ENCODE measurements at places on chromosomes 3 and 15.

- DNase-seq: no peak
Observed at GRCh38 chr15:35061825-35062737, 23.0 kb downstream of the NANOGP8 start.

DNA sequence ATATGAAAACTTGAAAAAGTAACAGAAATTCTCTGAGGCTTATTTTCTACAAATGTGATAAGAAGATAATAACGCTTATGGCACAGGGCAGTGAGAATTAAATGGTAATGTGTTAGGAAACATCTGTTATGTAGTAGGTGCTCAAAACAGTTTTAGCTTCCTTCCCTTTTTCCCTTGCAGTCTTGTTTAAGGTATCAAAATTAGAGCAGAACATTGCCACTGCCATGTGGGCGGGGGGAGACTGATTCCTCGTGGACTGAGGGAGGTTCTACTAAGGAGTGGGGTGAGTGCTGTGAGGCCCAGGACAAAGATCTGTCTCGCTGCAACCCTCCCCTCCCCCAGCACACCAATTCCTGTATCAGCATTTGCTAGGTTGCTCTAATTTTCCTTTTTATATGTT, 702.4 kb downstream of the TUSC7 start:
- no peak for DNase-seq

DNA sequence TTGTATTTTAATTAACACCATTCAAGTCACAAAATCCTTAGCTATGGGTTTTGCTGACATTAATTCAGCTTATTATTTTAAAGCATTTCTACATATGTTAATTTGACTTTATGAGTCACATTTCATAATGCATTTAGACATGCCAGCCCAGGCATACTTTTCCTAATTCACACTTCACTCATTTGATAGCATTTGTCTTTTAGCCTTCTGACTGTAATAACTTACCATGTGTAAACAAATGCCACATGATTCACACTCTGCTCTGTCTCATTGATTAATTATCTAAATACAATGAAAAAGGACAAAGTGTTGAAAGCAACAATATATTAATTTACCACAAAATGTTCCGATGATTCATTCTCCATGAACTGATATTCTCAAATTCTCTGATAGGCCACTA, 927.8 kb upstream of the EPHA6 start:
- DNase-seq: no peak

DNA sequence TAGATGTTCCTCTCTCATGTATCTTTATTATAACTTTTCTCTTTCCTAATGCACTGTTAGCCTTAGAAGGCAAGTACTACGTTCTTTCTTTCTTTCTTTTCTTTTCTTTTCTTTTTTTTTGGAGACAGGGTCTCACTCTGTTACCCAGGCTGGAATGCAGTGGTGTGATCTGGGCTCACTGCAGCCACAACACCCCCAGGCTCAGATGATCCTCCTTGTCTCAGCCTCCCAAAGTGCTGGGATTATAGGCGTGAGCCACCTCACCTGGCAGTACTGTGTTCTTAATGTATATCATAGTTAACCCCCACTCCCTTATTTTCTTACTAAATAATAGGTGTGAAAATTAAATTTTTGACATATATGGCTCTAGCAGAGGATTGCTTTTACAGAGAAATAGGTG, 23.1 kb downstream of the IQGAP1 start:
- DNase-seq: no peak

GRCh38 chr15:38254051-38254883, 1.6 kb downstream of the SPRED1 start:
- DNase-seq: no peak

DNA sequence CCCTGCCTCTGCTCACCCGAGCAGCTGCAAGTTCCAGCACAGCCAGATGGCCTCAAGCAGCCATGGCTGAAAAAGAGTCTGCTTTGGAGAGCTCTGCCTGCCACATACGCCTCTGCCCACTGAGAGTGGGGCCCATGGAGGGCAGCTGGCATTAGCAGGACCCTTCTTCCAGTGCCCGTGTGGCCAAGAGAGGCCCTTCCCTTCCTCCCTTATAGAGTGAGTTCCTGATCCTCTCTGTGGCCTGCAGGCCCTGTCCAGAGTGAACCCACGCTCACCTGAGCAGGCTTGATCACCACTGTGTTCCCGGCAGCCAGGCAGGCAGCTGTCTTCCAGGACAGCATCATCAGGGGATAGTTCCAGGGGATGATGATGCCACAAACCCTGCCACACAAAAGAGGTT, 41.4 kb upstream of the SLC41A3 start:
- no peak for DNase-seq

DNA sequence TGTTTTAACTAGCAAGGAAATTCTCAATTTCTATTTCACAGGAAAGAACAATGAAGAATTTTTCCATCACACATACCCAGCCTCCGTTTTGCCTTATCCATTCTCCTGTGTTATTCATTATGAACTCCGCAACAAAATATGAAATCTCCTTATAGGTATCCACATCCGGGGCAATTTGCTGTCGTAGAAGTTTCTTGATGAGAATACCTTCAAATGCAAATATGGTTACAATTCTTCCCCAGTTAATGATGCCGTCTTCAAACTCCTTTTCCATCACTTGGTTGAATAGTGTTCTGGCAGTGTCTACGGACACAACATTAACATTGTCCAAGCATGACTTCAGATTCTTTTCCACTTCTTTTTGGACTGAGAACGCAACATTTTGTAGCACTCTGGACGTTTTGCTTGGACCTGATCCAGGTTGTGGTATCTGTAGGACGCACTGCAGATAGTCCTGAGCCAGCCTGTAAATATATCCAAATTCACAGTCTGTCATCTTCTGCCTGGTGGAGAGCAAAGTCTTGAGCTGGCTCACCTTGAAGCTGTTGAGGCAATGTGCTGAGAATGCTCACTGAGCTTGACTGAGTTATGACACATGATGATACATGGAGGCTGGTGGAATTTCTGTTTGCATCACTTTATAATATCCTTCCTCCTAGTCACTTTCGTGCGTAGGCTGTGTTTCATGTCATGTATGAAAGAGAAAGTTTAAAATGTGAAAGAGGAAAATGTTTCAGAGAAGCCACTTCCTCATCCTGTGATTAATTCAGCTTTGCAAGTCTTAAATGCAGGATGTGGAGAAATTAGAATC, at the start of gene BCL2A1:
Gene BCL2A1 (minus strand): TSS at position 573 of the 811 bp plus-strand sequence. CDS start 77 bp downstream, at position 496.
- no peak for DNase-seq

DNA sequence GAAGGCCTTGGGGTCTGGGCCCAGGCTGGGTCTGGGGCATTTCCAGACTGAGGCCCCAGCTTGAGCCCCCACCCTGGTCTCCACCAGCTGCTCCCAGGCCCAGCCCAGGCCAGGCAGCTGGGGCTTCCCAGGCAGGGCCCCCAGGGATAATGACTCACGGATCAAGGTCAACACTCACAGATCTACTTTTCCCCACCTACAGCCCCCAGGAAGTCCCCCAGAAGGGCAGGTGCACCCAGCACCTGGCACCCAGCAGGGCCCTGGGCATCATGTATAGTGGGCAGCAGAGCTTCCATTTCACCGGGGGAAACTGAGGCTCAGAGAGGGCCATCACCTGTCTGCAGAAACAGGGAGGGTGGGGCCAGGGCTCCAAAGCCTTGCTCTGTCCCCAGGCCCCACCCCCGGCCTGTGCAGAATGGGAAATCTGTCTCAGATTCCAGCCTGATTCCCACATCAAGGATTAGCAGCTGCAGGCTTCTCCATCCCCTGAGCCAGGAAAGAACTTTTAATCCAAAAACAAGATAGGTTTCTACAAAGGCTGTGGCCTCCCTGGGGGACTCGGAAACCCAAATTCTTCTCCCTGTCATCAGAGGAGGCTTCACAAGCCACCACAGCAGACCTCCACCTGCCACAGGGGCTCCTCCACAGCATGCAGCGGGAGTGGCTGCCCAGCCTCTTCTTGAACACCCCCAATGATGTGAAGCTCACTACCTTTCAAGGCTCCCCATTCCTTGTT, 49.8 kb downstream of the IQSEC1 start:
- DNase-seq: no peak

DNA sequence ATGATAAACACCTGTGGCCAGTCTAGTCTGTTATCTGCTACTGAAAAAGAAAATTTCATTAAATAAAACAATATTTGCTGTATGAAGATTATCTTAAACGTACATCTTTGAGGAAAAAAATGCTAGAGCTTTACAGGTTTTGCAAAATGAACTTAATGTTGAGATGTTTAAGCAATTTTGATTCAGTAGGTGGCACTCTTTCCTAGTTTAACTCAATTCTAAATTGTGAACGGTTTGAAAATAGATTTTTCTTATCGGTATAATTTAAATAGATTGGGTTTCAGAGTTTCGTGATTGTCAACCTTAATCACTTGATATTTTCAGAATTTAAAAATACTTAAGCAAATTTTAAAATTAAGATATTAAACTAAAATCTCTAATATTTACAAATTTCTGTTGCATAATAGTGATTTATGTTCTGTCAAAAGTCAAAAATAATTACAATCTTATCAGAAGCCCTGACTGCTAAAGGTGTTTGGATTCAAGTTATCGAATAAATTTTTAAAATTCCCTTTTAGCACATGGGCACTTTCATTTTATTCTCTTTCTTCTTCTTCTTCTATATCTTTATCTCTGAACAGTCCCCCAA, 7.0 kb upstream of the RNF111 start:
- DNase-seq: no peak

- no peak for DNase-seq
Observed at GRCh38 chr3:144859161-144859560, 887.5 kb downstream of the DIPK2A start.

GRCh38 chr3:89186456-89186855, 79.0 kb downstream of the EPHA3 start:
- DNase-seq: no peak

DNA sequence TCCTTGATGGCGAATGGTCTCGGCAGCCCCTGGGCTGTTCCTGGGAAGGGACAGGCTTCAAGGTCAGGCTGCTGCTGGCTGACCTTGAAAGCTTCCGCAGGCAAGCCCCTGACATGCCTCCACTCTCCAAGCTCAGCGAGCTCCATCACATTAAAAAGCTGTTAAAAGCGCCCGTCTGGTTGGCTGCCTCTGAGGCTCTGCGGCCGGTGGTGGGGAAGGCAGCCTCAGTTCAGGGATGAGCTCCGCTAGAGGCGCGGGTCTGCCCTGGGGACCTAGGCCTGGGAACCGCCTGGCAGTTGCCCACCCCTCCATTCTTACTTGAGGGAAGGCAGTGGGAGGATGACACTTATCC, 103.8 kb downstream of the LINGO1 start:
- no peak for DNase-seq

- DNase-seq: no peak
Observed at GRCh38 chr15:81507831-81508230, 133.8 kb upstream of the TMC3 start.

DNA sequence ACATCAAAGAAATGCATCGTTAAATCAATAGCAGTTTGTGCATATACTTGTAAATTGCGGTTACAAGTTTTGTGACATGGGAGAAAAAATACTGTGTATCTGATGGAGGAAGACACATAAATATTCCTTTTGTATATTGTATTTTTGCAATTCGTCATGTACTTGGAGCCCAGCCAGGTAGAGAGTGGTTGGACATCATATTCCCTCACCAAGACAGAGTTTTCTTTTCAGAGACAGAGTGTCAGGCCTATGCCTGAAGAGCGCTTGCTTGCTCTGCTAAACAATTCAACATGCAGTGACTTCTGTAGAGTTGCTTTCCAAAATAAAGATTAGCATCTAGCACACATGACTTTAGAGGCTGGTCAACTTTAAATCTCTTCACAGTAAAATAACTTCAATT, 24.8 kb upstream of the MEIS2 start:
- no peak for DNase-seq

- no peak for DNase-seq
Observed at GRCh38 chr15:66702035-66702786, at the start of gene SMAD6. Gene SMAD6 (plus strand): TSS chr15:66702236. CDS start chr15:66703259, 1,023 bp downstream.

GRCh38 chr15:92904722-92905571, 4.8 kb downstream of the CHD2 start:
- no peak for DNase-seq

DNA sequence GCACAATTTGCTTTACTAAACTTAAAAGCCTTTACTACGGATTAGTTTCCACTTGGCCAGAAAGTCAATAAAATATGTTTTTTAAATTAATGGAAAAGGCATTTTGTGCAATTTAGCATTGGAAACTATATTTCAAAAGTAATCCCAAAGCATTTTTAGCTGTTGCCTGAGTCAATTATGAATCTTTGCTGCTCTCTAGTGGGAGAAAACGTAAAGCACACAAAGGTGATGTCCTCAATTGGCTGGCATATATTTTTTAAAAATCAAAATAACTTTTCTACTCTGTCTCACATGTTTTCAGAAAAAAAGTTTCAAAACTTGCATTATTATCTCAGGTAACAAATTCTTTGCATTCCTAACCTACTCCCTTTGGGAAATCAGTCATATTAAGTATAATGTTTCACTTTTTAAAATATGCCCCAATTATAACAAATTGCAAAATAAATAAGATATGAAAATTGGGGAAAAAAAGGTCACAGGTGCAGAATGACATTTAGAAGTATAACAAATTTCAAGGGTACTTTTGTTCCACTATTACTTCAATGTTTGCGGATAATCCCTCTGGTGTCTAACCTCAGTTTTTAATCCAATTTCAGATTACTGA, 47.2 kb upstream of the TEX55 start:
- DNase-seq: no peak

DNA sequence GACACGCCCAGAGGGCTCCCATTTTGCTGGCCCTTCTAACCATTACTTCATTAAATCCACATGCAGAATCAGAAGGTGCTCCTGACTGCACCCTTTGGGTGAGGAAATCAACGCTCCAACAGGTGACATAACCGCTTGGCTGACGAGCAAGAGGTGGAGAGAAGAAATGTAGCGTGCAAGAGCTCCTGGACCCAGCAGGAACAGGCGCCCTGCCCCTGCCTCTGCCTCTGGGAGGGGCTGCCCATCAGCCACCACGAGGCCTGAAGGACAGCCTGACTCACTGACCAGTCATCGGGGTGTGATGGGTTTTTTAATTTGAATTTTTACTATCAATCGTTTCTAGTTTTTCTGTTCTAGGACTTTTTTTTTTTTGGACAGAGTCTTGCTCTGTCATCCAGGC, 218.2 kb downstream of the ADAMTS17 start:
- DNase-seq: no peak

GRCh38 chr15:49621887-49622286, 1.0 kb downstream of the DTWD1 start:
- no peak for DNase-seq

- no peak for DNase-seq
Observed at GRCh38 chr3:119443179-119443578, 20.2 kb downstream of the TMEM39A start.

- DNase-seq: no peak
Observed at GRCh38 chr3:21543380-21544075, 207.5 kb downstream of the ZNF385D start.

DNA sequence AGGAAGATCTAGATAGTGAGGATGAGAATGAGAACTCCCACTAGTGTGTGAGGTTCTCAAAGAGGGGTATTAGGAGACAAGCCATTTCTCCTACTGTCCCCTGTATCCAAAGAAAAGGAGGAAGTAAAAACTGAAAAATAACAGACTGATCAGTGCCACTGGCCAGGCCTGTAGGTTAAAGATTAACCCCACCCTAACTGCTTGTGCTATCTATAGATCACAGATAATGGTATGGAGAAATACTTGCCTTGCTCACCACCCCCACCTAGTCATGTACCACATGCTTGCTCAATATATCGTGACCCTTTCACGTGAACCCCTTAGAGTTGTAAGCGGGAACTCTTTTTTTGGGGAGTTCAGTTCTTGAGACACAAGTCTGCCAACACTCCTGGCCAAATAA, 519.7 kb upstream of the FRG2C start:
- no peak for DNase-seq
